ENCODE measurements at places on chromosomes 11 and 22. TPM values are rescaled to one million over a fixed set of nuclear protein-coding genes. Genes with fewer than 3 reads are reported as not detected.

DNA sequence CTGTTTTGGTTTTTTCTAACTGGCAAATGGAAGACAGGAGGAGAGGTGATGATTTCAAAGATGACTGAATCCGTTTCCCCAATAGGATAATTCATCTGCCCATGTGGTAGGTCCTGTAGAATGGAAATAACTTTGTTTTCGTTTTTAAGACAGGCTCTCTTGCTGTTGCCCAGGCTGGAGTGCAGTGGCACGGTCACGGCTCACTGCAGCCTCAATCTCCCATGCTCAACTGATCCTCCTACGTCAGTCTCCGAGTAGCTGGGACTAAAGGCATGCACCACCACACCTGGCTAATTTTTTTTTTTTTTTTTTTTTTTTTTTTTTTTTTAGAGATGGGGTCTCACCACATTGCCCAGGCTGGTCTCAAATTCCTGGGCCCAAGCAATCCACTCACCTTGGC is 77.4 kb upstream of the BIRC3 start:
- no peak for DNase-seq

Gene SMTNL1
- total RNA-seq = not detected

GRCh38 chr11:13216019-13216710 is 61.4 kb upstream of the BMAL1 start:
- DNase-seq = no peak

DNA sequence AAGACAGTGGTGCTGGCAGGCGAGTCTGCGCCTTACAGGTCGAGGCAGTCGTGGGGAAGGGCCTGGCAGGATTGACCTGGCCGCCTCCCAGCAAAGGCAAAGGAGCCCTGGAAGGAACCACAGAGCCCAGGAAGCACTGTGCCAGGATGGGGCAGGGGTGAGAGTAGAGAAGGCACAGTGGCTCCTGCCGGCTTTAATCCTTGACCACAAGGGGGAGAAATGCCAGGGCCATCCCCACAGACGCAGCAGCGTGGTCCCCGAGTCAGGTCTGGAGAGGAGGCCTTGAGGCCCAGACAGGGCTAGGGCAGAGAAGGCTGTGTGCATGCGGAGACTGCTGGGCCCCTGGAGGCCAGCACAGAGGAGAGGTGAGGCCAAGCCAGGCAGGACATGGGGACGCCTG is 9.9 kb upstream of the NDUFS8 start:
- DNase-seq = no peak

Gene COMT
- 242 TPM for total RNA-seq

Gene DEUP1
- total RNA-seq = not detected

DNA sequence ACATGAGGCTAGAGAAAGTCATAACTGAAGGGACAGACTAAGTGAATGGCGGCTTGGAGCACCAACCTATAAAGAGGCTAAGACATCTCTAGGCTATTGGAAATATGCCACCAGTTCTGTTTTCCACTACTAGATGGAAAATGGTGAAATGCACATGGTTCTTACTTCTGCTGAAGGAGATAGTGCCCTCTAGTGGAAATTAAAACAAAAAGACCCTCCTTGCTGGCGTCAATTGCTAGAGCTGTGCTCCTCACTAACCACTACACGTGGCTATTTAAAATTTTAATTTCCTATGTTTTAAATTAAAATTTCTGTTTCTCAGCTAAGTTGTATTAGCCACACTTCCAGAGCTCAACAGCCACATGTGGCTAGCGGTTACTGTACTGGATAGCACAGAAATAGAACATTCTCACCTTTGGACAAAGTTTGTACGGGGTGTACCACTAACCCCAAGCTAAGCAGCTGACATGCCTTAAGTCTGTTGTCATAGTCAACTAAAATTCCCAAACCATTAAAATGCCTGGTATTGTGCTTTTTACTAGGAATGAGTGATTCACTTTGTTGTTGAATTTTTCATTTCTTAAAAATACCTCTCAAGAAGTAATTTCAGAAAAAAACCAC is 34.1 kb upstream of the CALCA start:
- no peak for DNase-seq

- no peak for DNase-seq
Observed at GRCh38 chr11:27972522-27973170, 135.3 kb downstream of the KIF18A start.

DNA sequence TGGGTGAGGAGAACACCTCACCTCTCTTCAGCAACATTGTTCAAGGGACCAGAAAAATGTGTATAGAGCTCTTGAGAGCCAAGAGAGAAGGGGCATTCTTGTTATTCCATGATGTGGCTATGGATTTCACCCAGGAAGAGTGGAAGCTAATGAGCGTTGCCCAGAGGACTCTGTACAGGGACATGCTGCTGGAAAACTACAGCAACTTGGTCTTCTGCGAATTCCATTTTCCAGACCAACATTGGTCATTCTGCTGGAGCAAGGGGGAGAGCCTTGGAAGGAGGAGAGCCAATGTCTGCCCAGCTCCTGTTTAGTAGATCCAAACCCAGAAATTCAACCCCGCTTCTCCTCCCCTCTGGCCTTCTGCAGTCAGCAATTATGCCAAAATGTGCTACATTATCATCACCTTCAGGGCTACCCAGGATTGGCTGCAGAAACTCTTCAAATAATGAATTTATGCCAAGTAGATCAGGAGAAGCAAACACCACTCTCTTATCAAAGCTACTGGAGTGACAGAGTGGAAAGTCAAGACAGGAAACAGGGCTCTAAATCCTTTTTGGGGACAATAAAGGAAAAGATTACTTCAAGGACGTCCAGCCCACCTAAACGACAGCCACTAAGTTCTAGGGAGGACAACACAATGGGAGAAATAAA is 707.5 kb upstream of the LUZP2 start:
- no peak for DNase-seq

DNA sequence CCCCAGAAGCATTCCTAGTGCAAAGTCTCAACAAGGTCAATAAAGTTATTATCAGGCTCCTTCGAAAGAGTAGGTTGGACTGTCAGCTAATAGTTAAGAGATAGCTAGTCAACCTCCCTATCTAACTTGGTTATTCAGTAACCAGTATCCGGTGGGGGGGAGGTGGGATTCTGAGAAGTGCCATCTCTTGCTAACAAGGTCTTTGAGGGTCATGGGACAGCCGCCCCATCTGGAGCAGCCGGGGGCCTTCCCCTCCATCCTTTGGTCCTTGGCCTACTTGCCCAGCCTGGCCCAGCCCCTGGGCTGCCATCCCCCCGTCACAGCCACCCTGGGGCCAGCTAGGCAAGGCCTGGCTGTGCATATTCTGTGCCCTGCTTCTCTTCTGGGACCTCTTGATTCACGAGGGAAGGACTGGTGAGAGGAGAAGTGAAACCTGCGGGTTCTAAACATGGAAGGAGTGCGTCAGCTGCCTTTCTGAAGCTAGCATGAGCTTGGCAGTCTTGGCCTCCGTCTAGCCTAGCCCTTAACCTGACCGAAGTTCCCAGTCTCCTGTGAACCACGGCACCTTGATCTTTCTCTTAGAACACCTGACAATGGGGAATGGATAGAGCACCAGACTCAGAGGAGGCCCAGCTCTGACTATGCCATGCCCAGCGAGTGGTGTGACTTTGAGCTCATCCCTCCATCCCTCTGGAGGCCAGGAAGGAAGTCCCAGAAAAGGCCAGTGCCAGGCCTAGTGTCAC is 9.3 kb downstream of the SLC37A2 start:
- no peak for DNase-seq

GRCh38 chr11:76704171-76704948 is 33.8 kb upstream of the LRRC32 start:
- DNase-seq = no peak

GRCh38 chr22:19879246-19879570 is 24.5 kb upstream of the GNB1L start:
- peak; percentile 69 for DNase-seq
